ENCODE measurements at places on chromosomes 16 and 17.

DNA sequence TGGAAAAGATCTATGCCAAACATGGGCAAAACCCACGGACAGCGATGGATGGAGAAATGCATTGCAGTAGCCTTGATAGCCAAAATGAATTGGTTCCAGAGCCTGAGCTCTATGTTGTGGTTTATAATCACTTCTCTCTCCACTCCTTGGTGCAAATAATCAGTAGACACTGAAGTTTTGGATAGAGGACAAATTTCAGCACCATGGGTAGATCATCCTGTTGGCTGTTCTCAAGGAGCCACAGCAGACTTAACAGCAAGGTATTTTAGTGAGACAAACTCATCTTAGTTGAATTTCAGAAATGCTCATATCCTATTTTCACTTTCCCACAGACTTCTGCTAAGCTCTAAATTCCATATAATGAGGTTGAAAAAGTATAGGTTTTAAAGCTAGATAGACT lies 88.3 kb upstream of the CCL1 start:
- no peak for DNase-seq
- no peak overlapping the region for H3K4me3 ChIP-seq
- no peaks in the 10 kb centered on the region for H3K4me1 ChIP-seq
- no peaks in the 10 kb centered on the region for H3K27me3 ChIP-seq
- no peaks in the 10 kb centered on the region for H3K36me3 ChIP-seq

GRCh38 chr17:80458016-80458415 lies 18.4 kb downstream of the NPTX1 start:
- H3K4me3 ChIP-seq = no peak overlapping the region
- no peak overlapping the region for H3K27ac ChIP-seq
- no peaks in the 10 kb centered on the region for H3K36me3 ChIP-seq
- DNase-seq = no peak
- H3K27me3 ChIP-seq = no peaks in the 10 kb centered on the region

- no peaks in the 10 kb centered on the region for H3K36me3 ChIP-seq
- no peak overlapping the region for H3K27ac ChIP-seq
- peaks cover 15% of the 10 kb centered on the region for H3K4me1 ChIP-seq
- H3K27me3 ChIP-seq = peaks cover 20% of the 10 kb centered on the region
- no peak overlapping the region for H3K4me3 ChIP-seq
These were observed 3.6 kb upstream of the CA4 start for GRCh38 chr17:60146206-60146605.

DNA sequence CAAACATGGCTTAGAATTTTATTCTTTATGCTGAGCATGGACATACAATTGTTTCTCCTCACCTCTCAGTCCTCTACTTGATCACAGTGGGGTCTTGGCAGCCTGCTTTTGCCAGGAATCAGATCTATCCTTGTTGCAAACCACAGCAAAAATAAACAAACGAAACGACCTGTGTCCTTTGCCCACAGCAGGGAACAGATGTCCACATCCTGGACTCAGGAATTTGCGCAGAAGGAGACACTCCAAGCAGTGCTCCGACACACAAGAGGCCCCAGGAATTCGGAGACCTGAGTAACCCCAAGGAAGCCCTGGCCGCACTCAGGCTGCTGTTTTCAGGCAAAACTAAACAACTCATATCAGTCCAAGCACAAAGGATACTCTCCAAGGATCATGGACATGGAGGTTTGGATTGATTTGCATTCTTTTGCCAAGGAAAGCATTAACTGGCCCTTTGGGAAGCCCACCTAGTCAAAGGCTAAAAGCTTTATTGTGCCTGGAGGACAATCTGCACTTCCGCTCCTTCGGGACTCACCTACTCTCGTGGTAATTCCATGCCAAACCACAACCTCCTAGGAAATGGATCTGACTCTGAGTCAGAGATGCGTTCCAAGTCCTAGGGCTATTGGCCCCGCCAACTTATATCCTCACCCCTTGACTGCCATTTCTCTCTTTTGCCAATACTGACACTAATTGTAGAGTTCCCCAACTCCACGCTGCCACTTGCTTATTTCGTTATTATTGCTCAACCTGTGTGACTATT lies 271.1 kb upstream of the CDH11 start:
- no peaks in the 10 kb centered on the region for H3K27me3 ChIP-seq
- no peak for DNase-seq
- peaks cover 6% of the 10 kb centered on the region for H3K36me3 ChIP-seq
- H3K4me1 ChIP-seq = no peaks in the 10 kb centered on the region
- H3K4me3 ChIP-seq = no peak overlapping the region
- no peak overlapping the region for H3K27ac ChIP-seq

DNA sequence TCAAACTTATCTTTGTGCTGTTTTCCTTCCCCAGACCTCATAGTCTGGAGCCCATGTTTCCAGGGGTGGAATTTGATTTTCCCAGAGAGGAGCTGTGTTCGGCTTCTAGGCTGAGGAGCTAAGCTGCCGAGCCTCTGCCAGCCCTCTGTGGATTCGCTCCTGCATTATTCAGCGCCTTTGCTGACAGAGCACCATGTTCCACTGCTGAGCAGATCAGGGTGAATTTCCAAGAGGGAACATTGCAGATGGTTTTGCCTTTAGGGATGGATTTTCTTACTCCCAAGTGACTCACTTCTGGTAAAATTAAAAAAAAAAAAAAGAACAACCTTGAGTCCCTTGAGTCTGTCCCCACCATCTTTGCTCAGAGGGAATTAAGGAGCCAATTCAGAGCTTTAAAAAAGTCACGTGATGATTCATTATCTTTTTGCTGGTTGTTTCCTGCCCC lies 229.5 kb downstream of the PRKCA start:
- H3K4me3 ChIP-seq = no peak overlapping the region
- H3K27me3 ChIP-seq = no peaks in the 10 kb centered on the region
- peaks cover 4% of the 10 kb centered on the region for H3K4me1 ChIP-seq
- H3K27ac ChIP-seq = no peak overlapping the region

DNA sequence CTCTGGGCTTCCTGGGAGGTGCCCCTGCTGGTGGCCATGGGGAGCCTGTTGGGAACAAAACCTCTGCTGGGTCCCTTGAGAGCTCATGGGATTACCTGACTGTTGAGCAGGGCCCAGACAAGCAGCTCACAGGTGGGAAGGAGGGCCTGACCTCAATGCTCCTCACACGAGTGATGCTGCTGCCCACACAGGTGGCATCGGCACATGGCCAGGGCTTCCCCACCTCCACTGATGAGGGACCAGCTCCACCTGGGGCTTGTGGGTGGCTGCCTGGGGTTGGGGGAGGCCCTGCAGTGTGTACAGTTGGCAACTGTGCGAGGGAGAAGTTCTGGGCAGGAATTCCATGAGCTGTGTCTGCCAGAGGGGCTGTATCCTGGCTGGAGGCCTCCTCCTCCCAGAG lies 87.8 kb upstream of the NLRP1 start:
- H3K36me3 ChIP-seq = no peaks in the 10 kb centered on the region
- no peaks in the 10 kb centered on the region for H3K4me1 ChIP-seq
- no peak overlapping the region for H3K4me3 ChIP-seq
- no peak for DNase-seq
- H3K27me3 ChIP-seq = no peaks in the 10 kb centered on the region

- DNase-seq = no peak
- no peak overlapping the region for H3K4me3 ChIP-seq
- H3K27ac ChIP-seq = no peak overlapping the region
- no peaks in the 10 kb centered on the region for H3K36me3 ChIP-seq
These were observed 51.5 kb downstream of the GSG1L start for GRCh38 chr16:28011971-28012445.

- peaks cover 10% of the 10 kb centered on the region for H3K27me3 ChIP-seq
- no peak overlapping the region for H3K27ac ChIP-seq
- H3K4me1 ChIP-seq = no peaks in the 10 kb centered on the region
These were observed 652 bp downstream of the ARL5C start for GRCh38 chr17:39165178-39165840.

DNA sequence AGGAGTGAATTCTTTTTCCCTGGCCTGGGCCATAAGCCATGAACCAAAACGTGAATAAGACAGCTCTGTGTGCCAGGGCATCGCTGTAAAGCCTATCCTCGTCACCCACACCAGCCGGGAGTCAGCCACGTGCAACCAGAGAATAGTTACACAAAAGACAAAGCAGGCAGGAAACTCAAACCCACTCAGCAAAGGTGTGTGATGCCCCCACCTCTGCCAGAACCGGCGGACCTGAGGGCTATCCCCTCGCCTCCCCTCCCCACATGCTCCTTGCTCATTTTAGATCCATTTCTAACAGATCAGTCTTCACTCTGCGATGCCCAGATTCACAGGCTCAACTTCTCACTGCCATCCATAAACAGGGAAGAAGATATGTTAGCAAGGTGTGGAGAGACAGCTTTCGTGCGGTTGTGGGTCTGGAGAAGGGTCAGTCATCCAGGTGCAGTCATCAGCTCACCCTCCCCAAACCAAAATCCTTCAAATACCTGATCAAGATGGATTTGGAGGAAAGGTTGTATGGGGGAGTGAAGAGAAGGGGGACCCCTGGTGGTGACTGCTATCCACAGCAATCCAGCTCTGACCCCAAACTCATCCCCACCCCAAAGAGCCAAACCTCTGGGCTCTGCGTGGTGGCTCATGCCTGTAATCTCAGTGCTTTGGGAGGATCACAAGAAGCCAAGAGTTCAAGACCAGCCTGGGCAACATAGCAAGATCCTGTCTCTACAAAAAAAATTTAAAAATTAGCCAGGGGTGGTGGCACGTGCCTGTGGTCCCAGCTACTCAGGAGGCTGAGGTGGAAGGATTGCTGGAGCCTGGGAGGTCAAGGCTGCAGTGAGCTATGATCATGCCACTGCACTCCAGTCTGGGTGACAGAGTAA lies 219.2 kb downstream of the C16orf78 start:
- no peaks in the 10 kb centered on the region for H3K27me3 ChIP-seq
- H3K27ac ChIP-seq = no peak overlapping the region

DNA sequence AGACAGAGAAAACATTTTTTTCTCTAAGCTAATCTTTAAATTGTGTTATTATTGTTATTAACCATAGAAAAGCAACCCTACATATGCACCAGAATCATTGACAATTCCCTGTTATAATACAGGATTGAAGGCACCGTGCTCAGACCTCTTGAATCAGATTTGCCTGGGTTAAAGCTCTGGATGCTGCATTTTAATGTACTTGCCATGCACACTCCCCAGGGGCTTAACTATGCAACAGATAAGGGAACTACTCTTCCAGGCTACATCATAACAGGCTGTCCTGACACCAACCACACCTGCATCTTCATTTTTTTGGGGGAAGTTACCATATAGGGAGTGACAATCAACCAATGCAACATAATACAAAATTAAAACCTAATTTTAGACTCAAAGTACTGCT lies 1187.6 kb upstream of the CDH8 start:
- H3K27me3 ChIP-seq = no peaks in the 10 kb centered on the region
- DNase-seq = no peak
- no peak overlapping the region for H3K27ac ChIP-seq
- H3K36me3 ChIP-seq = no peaks in the 10 kb centered on the region
- no peak overlapping the region for H3K4me3 ChIP-seq
- H3K4me1 ChIP-seq = no peaks in the 10 kb centered on the region

DNA sequence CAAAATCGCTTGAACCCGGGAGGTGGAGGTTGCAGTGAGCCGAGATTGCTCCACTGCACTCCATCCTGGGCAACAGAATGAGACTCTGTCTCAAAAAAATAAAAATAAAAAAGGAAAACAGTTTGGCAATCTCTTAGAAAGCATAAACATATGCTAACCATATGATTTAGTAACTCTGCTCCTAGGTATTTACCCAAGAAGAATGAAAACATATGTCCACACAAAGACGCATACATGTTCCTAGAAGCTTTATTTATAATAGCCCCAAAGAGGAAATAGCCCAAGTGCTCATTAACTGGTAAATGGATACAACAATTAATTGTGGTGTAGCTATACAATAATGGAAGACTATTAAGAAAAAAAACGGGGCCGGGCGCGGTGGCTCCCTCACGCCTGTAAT lies 18.5 kb upstream of the CDH1 start:
- no peaks in the 10 kb centered on the region for H3K36me3 ChIP-seq
- H3K4me3 ChIP-seq = no peak overlapping the region
- H3K27me3 ChIP-seq = no peaks in the 10 kb centered on the region
- DNase-seq = no peak

GRCh38 chr16:23407436-23408127 lies 45.4 kb downstream of the COG7 start:
- no peak for DNase-seq
- peaks cover 5% of the 10 kb centered on the region for H3K36me3 ChIP-seq
- no peaks in the 10 kb centered on the region for H3K27me3 ChIP-seq
- no peak overlapping the region for H3K27ac ChIP-seq
- H3K4me1 ChIP-seq = peaks cover 3% of the 10 kb centered on the region

DNA sequence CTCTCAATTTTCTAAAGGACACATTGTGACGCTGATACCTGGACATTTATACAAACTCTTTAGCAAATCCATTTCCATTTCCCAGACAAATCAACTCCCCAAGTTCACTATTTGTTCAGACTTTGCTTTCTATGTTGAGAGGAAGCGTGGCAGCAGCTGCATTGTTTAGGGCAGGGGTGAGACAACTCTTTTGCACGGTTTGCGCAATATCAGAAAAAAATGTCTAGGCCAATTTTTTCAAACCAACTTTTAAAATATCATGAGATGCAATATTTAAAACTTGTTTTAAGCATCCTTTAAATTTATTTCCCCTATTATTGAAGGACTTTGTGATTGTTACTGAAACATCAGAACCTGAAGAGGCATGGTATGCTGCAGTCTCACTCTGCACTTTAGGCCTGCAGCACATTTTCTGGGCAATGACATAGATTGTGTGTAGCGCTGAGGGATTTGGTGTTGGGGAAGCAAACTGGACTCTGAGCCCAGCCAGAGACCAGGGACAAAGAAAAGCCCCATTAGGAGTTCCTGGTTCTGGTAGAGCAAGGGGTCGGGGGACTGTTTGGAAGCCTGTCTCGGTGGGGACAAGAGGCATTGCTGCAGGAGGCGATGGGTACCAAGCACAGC lies 6.4 kb upstream of the CCDC182 start:
- H3K27ac ChIP-seq = no peak overlapping the region
- no peaks in the 10 kb centered on the region for H3K4me1 ChIP-seq
- no peak overlapping the region for H3K4me3 ChIP-seq
- DNase-seq = no peak
- H3K27me3 ChIP-seq = no peaks in the 10 kb centered on the region

GRCh38 chr17:72984145-72984925 lies 108.2 kb downstream of the SLC39A11 start:
- no peaks in the 10 kb centered on the region for H3K4me1 ChIP-seq
- no peak for DNase-seq
- no peaks in the 10 kb centered on the region for H3K27me3 ChIP-seq
- H3K27ac ChIP-seq = no peak overlapping the region
- H3K4me3 ChIP-seq = no peak overlapping the region

GRCh38 chr17:77734371-77735080 lies 224.0 kb upstream of the TNRC6C start:
- H3K4me3 ChIP-seq = no peak overlapping the region
- H3K27ac ChIP-seq = no peak overlapping the region
- no peaks in the 10 kb centered on the region for H3K4me1 ChIP-seq
- peaks cover 10% of the 10 kb centered on the region for H3K27me3 ChIP-seq

GRCh38 chr17:76953946-76954345 lies 85.7 kb downstream of the MGAT5B start:
- H3K27me3 ChIP-seq = no peaks in the 10 kb centered on the region
- H3K36me3 ChIP-seq = no peaks in the 10 kb centered on the region
- no peak for DNase-seq
- H3K27ac ChIP-seq = no peak overlapping the region
- H3K4me1 ChIP-seq = no peaks in the 10 kb centered on the region

GRCh38 chr16:229731-230281 lies 557 bp upstream of the LUC7L start:
- DNase-seq = no peak
- peak overlapping the region; percentile 95 for H3K4me3 ChIP-seq
- H3K27me3 ChIP-seq = no peaks in the 10 kb centered on the region

GRCh38 chr16:50072730-50073129 lies 7.0 kb downstream of the HEATR3 start:
- H3K27ac ChIP-seq = no peak overlapping the region
- H3K36me3 ChIP-seq = peaks cover 15% of the 10 kb centered on the region
- no peaks in the 10 kb centered on the region for H3K27me3 ChIP-seq
- H3K4me3 ChIP-seq = no peak overlapping the region
- H3K4me1 ChIP-seq = no peaks in the 10 kb centered on the region

- no peak for DNase-seq
- no peaks in the 10 kb centered on the region for H3K4me1 ChIP-seq
- H3K27ac ChIP-seq = no peak overlapping the region
- H3K36me3 ChIP-seq = peaks cover 31% of the 10 kb centered on the region
These were observed 22.9 kb downstream of the UBN1 start for GRCh38 chr16:4870138-4870671.
